ENCODE measurements at places on chromosomes 13 and 19.

DNA sequence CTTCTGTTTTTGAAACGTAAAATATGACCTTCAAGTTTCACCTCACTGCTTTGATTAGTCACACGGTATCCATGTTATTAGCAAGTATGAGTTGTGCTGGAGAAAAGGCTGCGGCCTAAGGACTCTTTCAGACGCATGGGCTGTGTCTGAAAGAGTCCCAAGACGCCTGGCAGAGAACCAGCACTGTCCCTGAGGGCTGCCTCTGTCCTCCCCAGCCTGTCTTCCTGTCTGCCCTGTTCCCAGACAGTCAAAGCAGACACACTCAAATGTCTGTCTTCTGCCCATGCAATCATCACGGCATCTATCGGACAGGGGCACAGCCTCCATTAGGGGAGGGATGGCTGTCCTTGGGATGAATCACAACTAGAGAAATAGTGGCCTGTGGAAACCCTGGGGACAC, 65.5 kb downstream of the DPY19L3 start:
- DNase-seq = no peak

- no peak for DNase-seq
Measured at GRCh38 chr19:4589579-4590410, 30.3 kb upstream of the SEMA6B start.

GRCh38 chr13:37001921-37002250, 1.3 kb downstream of the EXOSC8 start:
- no peak for DNase-seq

DNA sequence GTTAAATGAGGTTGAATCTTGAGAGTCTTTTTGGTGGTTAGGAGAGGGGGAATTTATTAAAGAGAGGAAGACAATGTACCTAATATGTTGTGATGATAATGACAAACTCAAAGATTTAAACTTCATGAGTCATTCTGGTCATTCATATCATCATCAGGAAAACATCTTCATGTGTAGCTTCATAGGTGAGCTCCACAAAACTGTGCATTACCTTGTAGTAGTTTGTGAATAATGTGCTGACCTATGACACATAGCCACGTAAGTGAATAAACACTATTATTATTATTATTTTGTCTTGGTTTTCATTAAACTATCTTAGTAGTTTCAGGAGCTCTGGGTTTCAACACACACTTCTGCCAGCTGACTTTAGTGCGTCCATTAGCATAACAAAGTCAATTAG, 997 bp upstream of the GPC6 start:
- DNase-seq = no peak

- DNase-seq = no peak
Measured at GRCh38 chr13:59545007-59545406, 618.7 kb downstream of the DIAPH3 start.

DNA sequence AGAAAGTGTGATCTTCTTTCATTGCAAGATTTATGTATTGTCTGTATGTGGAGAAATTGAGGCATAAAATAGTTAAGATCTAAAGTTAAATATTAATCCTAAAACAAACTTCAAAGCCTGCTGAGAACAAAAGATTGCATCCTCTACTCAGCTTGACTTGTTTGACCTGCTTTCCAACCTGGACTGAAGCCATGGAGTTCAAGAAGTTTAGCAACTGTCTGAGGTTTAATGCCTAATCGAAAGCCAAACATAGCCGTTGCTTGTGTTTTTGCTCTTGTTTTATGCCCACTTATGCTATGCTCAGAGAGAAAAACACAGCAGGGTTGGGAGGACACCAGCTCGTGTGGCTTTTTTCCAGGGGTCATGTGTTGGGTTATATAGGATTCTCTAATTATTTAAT, 135.6 kb downstream of the NUFIP1 start:
- no peak for DNase-seq

DNA sequence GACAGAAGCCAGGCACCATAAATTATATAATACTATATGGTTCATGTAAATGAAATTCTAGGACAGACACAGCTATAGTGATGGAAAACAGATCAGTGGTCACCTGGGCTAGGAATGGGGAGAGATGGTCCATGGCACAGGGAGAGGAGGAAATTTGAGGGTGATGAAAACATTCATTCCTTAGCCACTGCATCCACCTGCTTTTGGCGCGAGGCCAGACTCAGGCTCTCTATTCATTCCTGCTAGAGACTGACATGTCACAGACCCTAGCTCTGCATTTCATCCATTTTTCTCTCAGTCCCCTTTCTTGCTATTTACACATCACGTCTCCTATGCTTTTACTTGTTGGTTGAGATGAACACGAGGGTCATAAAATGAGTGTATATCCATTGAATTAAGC, 628.3 kb upstream of the SLC10A2 start:
- DNase-seq = no peak

DNA sequence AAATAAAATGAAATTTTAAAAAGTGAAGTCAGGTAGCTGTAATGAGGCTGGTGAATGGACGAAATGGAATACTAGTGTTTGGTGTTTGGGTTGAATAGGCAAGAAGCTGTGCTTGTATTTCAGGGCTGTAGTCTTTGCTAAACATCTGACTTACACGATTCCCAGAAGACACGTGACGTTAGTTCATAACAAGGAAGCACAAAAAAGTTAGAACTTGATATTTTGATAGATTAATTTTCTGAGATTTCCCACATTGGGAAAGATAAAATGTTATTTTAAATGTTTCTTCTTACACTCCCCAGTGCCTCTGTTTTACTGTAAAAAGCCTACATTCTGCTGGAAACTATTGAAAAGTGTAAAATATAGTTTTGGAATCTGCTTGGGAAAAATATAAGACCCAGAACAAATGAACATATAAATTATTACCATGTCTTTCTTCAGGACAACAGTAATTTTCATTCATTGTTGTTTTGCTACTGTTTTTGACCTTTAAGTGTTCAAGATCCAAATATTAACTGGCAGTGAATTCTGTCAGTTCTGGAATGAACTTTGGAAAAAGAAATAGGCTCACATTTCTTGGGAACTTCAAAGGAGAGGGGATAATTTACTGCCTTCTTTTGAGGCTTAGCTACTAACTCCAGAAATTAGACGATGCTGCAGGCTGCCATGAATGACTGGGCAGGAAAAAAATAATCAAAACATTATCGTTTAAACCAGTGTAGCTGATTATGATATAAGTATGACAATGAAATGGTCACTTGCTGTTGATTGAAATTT, 241.3 kb downstream of the SLITRK6 start:
- no peak for DNase-seq

DNA sequence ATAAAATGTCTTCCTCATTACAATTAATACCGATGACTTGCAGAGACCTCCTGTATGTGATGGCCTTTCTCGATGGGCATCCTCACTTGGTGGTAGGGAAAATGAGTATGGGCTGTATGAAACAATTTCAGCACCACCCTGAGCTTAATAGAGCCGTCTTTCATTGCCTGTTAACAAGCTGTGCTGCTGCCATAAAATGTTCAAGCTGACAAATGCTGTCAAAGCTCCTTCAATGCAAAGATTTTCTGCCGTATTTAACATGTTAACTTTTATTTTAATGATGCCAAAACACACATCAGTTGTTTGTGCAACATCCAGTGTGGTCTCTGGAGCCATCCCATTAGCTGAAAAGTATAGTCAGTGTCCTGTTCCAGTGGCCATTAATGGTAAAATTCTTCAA, 110.1 kb downstream of the GPC6 start:
- DNase-seq = no peak

DNA sequence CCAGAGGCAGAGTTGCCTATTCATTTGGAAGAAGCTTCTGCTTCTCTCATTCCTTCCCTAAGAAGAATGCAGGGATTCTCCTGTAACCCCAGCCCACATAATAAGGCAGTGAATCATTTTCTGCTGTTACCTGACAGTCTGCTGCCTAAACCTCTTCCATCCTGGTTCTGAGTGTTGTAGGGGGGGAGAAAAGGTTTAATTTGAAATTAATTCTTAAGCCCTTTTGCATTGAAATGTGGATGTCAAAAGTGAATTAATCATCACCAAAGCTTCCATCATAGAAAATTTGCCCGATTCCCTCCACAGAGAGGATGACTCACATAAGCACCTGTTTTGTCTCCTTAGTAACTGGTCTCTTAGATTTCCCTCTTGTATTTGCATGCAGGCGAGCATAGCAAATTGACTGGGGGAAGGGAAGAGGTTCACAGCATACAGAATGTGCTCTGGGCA, 146.7 kb upstream of the FNDC3A start:
- no peak for DNase-seq

GRCh38 chr13:97301382-97302095, 79.4 kb downstream of the MBNL2 start:
- no peak for DNase-seq

DNA sequence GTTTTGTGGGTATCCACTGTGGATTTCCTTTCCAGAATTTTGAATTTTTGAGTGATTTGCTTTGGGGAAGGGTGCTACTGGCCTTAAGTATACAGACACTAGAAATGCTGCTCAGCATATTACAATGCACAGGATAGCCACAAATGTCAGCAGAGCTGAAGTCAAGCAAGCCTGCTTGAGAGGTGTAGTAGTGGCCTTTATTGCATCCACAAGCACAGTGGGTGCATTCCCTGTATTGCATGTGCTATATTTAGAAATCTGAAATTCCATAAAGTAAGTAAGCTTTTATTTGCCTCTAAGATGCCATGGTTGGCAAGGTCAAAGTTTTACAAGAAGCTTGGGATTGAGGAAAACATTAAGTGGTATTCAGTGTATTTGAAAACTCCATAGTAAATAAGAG, 79.5 kb upstream of the ZNF91 start:
- no peak for DNase-seq

GRCh38 chr13:80030491-80030890, 310.4 kb downstream of the SPRY2 start:
- no peak for DNase-seq

- DNase-seq = no peak
Measured at GRCh38 chr13:60175571-60175970, 11.8 kb upstream of the DIAPH3 start.

DNA sequence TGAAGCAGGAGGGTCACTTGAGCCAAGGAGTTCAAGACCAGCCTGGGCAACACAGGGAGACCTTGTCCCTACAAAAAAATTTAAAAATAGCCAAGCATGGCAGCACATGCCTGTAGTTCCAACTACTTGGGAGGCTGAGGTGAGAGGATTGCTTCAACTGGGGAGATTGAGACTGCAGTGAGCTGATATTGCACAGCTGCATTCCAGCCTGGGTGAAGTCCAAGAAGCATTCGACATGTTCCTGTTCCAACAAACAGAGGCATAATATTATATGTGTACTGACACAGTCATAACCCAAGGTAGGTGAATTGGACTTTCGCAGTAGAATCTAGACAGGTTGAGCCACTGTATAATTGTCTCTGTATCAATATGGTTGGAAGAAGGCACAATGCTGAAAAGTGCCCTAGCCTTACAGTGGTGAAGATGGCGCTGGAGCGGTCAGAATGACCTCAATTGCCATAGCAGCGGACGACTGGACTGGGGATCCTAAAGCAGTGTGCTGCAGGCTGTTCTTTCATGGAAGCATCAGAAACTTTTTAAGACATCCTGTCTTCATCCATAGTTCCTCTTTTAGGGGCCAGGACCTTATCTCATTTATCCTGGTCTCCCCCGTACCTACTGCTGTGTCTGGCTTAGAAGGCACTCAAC, 112.0 kb upstream of the CLDN10 start:
- no peak for DNase-seq

DNA sequence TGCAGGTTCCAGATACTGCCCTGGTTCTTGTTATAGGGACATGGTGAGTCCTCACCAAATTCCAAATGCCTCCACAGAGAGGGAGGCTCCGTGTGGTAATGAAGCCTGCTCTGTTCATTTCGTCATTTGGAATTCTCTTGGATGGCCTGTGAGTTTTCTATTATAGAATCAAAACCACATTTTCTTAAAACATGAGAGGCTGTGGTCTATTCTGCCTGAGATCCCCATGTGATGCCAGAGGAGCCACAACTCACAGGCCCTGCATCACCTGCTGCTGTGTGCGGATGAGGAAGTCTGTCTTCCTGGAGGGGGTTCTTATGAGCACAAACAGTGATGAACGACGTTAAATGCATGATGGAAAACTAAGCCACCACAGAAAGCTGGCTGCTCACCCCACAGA, 264.4 kb downstream of the UQCRFS1 start:
- no peak for DNase-seq

DNA sequence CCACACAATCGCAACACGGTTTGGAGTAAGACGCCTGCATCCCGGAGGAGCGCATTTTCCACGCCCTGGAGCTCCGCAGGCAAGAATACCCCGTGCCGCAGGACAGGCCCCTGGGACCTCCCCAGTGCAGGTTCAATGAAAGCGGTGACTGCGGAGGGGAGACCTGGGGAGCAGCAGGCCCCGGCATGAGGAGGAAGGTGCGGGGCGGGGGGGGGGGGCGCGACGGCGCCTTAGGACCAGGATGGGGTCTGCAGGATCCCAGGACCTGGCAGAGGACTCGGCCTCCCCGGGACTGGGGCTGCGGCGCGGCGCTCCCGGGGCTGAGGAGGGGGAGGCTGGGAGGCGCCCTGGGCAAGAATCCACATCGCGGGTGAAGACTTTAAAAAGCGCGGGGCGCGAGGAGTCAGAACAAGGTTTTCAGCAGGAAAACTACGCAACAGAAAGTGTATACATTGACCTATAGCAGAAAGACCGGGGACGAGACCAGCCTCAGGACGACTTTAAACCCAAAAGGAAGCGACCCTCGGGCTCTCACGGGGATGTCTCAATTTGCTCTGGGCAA, 432 bp downstream of the ZNF611 start:
- DNase-seq = no peak

DNA sequence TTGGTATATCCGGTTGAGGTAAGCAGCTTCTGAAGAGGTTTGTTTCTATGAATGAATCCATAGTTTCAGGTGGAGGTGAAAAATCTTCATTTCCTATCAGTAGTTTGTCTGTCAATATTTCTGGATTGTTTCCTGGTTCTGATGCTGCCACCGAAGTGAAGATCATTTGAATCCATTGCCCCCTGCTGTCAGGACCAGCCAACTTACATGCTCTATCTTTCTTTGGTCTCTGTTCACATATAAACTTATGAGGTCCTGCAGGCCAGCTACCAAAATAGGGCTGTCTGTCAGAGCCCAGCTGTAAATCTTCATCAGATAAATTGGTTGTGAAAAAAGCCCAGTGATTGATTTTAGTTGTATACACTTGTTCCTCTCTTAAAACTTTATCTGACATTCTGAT, 15.2 kb upstream of the N4BP2L1 start:
- no peak for DNase-seq

Data from suprapubic skin (tissue), 4 donors.